H54 (cell line): ENCODE measurements at places on chromosomes 5 and 9.
A peak's percentile ranks its signal among the peaks of the same experiment; 100 is the strongest.

GRCh38 chr5:15008476-15008875 lies 136.9 kb upstream of the ANKH start:
- peak; percentile 80 for DNase-seq

GRCh38 chr9:80948066-80948465 lies 741.3 kb downstream of the TLE1 start:
- no peak for DNase-seq

GRCh38 chr9:8287501-8287900 lies 487.9 kb upstream of the DMAC1 start:
- DNase-seq, result no peak

DNA sequence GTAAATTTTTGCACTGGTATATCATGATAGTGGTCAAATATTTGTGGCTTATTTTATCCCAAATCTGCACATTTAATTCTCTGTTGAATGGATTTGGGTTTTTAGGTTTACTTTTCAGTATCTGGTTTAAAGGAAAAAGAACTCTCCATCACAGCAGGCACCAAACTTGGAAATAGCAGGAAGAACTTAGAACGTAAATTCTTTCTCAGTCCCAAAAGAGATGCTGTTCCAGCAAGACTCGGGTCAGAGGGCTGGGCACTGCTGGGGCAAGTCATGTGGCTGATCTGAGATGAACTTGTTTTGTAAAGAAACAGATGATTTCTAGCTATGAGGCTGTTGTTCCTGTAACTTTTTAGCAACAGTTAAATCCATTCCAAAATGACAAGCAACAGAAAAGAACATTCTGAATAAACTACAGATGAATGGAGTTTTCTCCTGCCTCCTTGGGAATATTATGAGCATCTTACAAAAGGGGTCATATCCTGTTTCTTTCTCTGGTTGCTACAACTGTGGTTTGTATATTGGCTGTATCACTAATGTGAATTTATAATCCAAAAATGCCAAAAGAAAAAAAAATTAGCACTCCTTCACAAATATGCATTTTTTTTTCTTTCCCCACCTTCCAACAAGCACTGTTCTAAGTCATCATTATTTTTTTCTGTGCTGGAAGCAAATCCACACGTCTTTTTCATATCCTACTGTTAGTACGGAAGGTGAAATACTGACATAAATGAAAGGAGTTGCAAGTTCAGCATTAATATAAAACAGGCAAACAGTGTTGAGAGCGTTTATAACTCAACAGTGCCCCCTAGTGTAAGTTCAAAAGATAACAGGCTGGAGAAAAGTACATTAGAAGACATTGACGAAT lies 31.1 kb downstream of the OR2K2 start:
- no peak for DNase-seq

GRCh38 chr9:92780206-92780605 lies 15.6 kb upstream of the BICD2 start:
- no peak for DNase-seq

GRCh38 chr5:157049605-157050004 lies 9.3 kb downstream of the HAVCR1 start:
- DNase-seq, result no peak

DNA sequence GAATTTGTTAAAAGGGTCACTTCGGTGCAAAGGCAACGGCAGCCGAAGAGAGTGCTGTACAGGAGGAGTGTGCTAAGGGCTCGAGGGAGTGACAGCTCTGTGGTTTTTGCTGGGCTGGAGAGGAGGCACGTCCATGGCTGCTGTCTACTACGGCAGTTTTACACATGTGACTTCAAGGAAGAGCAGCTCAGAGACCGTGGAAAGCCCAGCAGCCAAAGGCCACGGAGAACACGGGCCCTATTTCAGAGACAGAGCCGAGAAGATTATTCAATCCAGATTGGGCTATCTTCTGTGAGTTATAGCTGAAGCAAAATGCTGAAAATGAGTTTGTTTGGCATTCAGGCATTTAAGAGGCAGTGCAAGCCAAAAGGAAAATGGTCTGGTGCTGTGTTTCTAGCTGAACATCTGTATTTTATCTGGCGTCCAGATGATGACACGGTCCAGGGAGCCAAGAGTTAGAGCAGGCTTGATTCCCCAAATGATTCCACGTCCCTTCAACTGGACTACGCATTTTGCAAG lies 96.4 kb downstream of the RFK start:
- no peak for DNase-seq

DNA sequence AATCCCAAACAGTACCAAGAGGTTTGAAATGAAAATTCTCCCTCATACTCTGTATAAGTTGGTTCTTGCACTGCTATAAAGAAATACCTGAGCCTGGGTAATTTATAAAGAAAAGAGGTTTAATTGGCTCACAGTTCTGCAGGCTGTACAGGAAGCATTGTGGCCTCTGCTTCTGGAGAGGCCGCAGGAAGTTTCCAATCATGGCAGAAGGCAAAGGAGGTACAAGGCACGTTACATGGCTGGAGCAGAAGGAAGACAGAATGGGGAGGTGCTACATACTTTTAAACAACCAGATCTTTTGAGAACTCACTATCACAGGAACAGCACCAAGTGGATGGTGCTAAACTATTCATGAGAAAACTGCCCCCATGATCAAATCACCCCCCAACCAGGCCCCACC lies 25.6 kb upstream of the ERBIN start:
- no peak for DNase-seq

DNA sequence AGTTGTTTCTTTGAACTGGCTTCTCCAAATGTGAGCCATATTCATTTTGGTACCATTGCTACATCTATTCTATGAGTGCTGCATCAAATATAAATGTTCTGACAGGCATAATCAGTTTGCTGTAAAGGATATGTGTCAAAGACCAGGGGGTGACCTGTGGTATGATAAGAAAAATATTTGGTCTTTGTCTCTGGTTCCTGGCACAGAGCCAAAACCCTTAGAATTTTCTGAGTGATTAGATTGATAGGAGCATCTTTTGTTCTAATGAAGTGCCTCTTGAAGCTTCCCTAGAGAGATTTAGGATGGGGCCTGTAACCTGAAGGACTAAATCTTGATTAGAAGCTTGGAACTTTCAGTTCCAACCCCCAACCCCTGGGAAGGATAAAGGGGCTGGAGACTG lies 256.3 kb downstream of the NNT start:
- DNase-seq, result no peak

GRCh38 chr9:136925414-136926153 lies 19.0 kb downstream of the FBXW5 start:
- DNase-seq, result no peak

DNA sequence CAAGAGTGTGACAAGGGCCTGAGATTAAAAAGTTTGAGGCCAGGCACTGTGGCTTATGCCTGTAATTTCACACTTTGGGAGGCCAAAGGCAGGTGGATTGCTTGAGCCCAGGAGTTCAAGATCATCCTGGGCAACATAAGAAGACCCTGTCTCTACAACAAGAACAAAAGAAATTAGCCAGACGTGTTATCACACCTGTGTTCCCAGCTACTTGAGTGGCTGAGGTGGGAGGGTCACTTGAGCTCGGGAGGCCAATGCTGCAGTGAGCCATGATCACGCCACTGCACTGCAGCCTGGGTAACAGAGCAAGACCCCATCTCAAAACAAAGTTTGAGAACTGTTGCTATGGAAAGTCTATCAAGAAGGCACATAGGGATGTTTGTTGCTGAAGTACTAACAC lies 25.0 kb downstream of the EXOSC2 start:
- no peak for DNase-seq

DNA sequence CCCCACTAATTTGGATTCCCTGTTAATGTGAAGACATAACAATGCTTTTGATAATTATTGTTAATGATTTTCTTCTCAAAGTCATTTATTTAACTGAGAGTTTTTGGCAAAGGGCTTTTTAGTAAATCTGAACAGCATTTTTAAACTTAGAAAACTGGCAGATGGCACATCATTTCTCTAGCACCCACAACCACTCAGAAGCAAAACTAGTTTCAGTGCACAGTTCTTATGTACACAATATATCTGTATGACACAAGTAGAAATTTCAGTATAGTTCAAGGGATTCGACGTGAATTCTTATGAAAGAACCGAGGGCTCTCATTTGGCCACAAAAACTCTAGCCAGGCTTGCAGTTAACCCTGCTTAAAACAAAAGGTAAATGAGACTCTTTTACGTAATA lies 231.4 kb upstream of the CDH9 start:
- DNase-seq, result no peak

DNA sequence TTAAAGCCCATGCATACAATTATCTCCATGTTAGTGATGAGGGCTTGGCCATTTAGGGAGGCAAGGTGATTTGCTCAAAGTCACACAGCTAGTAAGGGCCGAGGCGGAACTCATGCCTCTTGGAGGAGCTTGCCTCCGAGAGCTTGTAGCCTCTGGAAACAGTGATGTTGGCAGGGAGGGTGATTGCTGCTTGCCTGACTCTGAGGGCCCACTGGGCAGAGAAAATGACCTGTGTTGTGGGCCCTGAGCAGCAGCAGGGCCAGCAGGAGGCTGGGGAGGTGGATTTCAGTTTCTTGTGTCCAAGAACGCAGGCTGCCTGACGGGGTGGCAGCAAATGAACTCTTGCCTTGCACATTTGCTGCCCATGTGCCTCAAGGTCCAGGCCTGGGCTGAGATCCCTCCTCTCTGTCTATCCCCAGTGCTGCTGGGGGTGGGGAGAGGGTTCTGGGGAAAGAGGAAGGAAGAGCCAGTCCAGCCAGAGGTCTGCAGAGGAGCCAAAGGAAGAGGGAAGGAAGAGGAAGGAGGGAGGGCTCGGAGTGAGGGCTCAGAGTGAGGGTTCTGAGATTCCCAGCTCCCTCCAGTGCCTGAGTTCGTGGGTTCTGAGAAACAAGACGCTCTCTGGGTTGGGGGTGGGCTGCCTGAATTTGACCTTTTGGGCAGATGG lies 16.2 kb upstream of the PTGS1 start:
- DNase-seq, result no peak

GRCh38 chr9:551986-552929 lies 289.2 kb upstream of the DMRT1 start:
- no peak for DNase-seq

- DNase-seq, result no peak
These were observed 81.4 kb upstream of the RANBP6 start for GRCh38 chr9:6096821-6097220.

DNA sequence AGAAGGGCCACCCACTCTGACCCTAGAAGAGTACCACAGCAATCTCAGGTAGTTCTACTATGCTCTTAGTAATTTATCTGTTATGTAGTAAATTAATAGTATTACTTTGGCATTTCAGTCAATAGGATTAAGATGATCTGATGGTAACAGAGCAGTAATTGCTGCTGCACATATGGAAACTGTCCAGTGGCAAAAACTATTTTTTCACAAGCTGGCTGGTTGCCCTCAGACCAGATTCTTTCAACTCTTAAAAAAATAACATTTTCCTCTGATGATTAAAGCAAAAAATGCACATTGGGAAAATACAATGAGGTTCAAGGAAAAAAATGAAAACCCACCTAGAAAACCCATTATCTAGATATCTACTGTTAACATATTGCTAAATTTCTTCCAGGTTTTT lies 19.7 kb downstream of the GLRA1 start:
- no peak for DNase-seq

GRCh38 chr9:137873408-137873807 lies 4.2 kb upstream of the CACNA1B start:
- no peak for DNase-seq

DNA sequence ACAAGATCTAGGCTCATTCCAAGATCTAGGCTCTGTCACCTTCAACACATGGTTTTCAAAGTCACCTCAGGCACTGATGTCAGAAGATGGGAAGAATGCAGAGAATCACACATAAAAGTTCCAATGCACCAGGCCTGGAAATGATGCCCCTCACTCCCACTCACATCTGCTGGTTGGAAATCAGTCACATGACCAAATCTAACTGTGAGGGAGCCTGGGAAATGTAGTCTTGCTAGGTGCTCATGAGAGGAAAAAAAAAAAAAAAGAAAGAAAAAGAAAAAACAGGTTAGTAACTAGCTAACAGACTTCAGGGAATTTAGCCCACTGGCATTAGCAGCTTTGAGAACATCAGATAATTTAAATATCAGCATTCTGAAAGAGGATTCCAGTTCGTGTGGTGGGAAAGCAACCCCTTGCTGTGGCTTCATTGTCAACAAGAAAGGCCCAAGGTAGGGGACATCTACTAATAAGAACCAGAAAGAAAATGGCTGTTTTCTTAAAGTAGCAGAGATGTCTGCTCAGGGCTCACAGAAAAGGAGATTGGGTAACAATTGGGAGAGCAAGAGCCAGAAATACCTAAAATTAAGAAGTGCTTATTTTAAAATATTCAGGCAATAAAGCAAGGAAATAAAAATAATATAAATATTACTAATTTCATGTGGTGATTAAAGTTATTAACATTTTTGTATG lies 614.3 kb downstream of the ACTL7B start:
- no peak for DNase-seq

- no peak for DNase-seq
These were observed 43.0 kb upstream of the HTR4 start for GRCh38 chr5:148697180-148697808.

DNA sequence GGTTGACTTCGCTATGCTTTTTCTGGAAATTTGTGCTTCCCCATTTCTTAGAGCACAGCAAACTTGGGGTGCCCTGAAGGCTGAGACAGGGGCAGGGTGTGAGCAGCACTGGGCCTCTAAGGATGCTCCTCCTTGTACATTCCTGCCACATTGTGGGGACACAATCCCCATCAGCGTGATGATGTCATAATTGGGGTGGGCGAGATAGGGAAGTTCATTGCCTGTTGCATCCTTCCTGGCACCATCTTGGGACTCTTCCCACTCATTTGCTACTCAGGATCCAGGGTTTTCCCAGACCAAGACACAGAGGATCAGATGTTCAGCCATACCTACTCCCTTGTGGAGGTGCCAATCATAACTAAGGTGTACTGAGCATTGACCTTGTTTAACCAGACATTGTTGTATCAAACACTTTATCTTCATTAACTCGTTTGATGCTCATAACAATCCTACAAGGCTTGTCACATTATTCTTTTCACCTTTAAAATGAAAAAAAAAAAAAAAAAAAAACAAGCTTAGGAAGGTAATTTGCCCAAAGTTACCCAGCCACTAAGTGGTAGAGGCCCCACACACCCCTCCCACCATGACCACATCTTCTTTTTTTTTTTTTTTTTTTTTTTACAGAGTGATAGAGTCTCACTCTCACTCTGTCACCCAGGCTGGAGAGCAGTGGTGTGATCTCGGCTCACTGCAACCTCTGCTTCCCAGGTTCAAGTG lies 87.6 kb downstream of the UGCG start:
- DNase-seq, result no peak

DNA sequence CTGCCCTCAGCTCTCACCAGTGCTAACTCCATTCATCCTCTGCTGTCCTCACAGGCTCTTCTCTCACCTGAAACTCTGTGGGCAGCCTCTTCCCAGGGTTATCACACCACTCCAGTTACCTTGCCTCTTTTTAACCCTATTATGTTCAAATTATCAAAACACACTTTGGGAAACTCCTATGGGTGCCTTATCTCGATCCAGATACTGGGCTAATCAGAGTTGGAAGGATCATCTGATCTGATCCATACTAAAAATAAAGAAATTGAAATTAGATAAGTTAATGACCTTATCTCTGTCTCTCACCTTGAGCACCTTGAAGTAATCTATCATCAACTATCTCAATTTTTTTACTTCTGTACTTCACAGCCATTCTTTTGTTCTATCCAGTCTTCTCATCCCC lies 300.5 kb upstream of the ISL1 start:
- DNase-seq, result no peak

- no peak for DNase-seq
These were observed 32.4 kb downstream of the MAST4 start for GRCh38 chr5:66628561-66628960.
